ENCODE measurements at places on chromosomes 5 and 9.

GRCh38 chr5:178383919-178384815, 151.6 kb upstream of the PHYKPL start:
- DNase-seq = no peak

DNA sequence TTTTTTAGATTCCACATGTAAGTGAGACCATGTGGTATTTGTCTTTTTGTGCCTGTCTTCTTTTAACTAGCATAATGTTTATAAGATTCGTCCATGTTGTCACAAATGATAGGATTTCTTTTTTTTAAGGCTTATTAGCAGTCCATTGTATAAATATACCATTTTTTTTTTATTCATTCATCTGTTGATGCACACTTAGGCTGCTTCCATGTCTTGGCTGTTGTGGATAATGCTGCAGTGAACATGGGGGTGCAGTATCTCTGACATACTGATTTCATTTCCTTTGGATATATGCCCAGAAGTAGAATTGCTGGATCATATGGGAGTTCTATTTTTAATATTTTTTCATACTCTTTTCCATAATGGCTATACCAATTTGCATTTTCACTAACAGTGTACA, 48.7 kb downstream of the KIAA1958 start:
- peak; percentile 45 for DNase-seq

GRCh38 chr9:70502690-70503089, 88.2 kb upstream of the KLF9 start:
- DNase-seq = no peak

GRCh38 chr5:123433596-123433995, 10.4 kb upstream of the CEP120 start:
- DNase-seq = no peak

GRCh38 chr9:123821619-123822018, 108.3 kb downstream of the DENND1A start:
- DNase-seq = no peak

GRCh38 chr5:110335361-110336066, 391.0 kb downstream of the TMEM232 start:
- peak; percentile 32 for DNase-seq

- no peak for DNase-seq
Measured at GRCh38 chr5:157747173-157747740, 3.7 kb downstream of the LSM11 start.

- DNase-seq = peak; percentile 64
Measured at GRCh38 chr9:109328978-109329637, 8.2 kb upstream of the EPB41L4B start.

- no peak for DNase-seq
Measured at GRCh38 chr9:32580631-32581300, 7.8 kb upstream of the NDUFB6 start.

DNA sequence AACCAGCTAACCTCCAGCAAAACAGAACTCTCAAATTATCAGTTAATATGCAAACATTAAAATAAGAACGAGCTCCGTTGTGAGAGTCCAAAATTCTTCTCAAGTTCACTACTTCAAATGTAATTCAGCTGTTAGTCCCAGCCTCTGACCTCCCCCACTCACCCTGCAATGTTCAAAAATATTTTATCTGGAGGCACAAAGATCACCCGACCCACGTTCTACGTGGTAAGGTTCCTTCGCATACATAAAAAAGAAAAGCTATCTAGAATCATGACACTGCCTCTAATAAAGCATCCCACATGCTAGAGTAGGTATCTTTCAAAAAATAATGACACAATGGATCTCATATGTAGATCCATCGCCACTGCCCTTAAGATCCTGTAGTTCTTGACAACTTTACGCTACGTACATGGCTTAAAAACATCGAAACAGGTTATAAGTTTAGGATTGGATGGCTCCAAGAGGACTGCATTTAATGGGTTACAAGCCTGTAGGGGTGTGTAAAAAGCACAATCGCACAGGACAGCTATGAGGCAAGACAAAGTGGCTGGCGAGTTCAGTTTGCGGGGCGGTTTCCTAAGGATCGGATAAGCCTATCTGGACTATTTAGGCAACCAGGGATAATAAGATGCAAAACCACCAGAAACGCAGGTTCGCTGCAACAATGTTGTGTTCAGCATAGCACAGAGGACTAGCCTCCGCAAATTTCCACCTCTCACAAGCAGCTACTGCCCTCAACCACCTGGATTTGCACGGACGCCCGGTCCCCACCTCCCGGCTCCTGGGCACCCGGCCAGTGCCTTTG, 969 bp downstream of the CLK4 start:
- no peak for DNase-seq

Data from astrocyte of the spinal cord (primary cell).